ENCODE measurements at places on chromosomes 7 and 10.

GRCh38 chr7:9241826-9242225 is 808.4 kb downstream of the NXPH1 start:
- no peak for DNase-seq

GRCh38 chr7:122412441-122412840 is 107.9 kb upstream of the FEZF1 start:
- no peak for DNase-seq

- DNase-seq, result peak; percentile 10
Measured at GRCh38 chr7:157570531-157571200, 233.9 kb downstream of the DNAJB6 start.

DNA sequence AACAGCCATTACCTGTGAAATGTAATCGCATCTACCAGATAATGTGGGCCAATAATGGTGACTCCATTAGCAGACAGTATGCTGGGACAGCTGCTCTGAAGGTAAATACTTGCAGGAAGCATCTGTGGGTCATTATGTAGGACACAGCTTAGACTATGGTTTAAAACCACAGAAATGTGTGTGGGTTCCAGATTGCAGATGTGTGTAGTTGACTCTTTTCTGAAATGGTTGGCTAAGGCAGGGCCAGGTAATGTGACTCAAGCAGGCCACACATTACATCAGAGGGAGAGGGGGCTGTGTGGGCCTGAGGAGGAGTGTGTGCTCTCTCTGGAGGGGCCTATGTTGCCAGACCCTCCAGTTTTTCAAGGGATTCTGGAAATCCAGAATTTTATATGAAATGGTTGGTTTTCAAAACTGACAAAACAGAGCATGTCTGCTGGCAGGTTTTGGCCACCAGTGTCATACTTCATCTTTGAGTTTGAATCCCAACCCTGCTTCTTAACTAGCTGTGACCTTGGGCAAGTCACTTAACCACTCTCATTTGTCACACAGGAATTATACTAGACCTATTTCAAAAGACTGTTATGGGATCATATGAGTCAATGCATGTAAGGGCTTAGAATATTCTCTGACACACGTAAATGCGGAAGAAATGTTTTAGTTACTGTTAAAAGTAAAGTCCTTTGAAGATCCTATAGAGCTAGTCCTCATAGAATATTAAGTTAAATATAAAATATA is 64.5 kb downstream of the MCMBP start:
- peak; percentile 97 for DNase-seq

DNA sequence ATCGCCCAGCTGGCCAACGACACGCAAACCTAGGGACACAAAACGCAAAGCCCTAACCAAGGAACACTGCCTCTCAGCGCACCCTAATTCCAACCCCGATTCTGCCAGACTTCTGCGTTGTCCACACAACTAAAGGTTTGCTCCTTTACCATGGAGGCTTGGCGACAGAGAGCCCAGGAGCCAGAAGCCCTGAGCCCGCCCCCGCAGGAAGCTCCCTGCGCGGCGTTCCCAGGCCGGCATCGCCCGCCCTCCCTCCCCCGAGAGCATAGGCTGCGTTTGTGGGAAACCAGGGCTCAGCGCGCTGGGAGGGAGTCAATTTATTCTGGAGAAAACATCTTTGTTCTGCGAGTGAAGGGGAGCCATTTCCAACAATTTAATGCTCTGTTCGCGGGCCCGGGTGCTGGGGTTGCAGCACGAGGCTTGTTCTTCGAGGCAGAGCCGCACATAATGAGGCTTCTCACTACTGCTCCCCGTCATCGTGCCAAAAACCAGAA is 103.9 kb downstream of the GRID1 start:
- no peak for DNase-seq

All from common myeloid progenitor, CD34-positive (primary cell).